ENCODE measurements at places on chromosomes 12 and 14. TPM values are rescaled to one million over a fixed set of nuclear protein-coding genes. Genes with fewer than 3 reads are reported as not detected.

- no peak for DNase-seq
Measured at GRCh38 chr14:25118671-25119070, 68.7 kb upstream of the STXBP6 start.

DNA sequence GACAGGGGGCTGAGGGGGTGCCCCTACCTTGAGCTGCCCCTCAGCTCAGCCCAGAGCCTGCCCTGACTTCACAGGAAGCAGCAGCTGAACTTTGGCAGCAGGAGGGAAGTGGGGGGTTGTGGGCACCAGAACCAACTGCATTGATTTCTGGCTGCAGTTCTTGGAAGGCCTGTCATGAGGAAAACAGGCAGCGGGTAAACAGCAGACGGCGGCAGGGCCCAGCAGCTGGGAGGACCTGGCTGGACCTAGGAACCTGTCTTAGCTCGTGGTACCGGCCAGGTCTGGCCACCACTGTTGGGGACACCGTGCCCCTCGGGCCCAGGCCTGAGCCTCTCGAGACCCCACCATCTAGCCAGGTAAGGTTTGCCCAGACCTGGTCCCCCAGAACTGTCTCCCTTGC is 154.2 kb upstream of the MYL2 start:
- DNase-seq, result no peak

GRCh38 chr12:5022465-5023061 is 21.1 kb upstream of the KCNA5 start:
- DNase-seq, result peak; percentile 45

Gene VWF
- total RNA-seq, result 467 TPM

DNA sequence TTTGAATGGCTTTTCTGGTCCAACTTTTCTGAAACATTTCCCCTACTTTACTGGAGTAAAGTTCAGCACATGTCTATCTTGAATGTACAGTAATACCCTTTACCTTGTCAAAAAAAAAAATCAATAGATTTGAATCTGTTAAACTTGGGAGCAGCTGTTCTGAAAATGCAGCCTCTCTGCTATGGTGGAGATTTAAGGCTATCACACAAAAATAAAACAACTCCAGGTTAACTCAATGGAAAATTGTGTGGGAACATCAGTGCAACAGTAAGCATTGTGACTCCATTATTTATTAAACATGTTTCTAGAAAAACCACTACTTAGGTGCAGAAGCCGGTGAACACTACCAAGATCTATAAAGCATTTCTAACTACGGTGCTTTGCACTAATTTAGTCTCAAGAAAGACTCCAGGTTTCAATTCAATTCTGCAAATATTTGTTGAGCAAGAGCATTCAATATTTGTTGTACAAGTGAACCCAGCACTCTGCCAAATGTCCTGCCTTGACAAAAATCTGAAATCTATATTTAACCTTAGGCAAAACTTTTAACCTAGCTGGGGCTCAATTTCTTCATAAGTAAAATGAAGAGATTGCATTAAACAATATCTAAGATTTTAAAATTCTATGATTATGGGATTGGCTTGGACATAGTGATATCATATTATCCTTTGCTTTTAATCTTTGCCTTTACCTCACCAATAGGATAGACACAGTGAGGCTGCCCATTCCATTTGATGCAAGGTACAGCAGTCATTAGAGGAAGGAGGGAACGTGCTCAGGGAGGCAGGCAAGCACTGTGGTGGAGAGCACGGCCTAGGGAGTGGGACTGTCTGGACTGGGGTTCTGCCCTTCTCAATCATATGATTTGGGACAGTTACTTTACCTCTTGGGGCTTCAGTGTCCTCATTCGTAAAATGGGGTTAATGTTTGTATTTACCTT is 155.2 kb downstream of the KITLG start:
- DNase-seq, result no peak

GRCh38 chr14:74733221-74733620 is 20.3 kb downstream of the FCF1 start:
- DNase-seq, result no peak

Gene PLXNC1
- 0.13 TPM for total RNA-seq

DNA sequence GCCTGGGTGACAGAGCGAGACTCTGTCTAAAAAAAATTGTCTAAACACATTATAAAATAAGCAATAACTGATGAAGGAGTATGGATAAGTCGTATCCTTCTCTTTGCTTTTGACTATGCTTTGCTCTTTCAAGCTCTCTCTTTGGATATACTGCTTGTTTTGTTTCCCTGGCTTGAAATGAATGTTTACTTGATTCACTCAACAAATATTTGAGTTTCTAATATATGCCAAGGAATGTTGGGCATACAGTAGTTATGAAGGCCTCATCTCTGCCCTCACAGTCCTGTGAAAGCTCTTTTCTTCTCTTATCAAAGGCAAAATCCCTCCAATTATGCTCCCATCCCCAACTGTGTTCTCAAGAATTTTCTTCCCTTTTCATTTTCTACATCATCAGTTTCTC is 123.5 kb downstream of the PTPRR start:
- DNase-seq, result no peak

Data from dermis microvascular lymphatic vessel endothelial cell (primary cell).